Stimulated activated CD4-positive, alpha-beta T cell treated with anti-CD3 and anti-CD28 coated beads, Interleukin-1b, Interleukin-23, amount 100 ng/mL, for 24 hours (primary cell): ENCODE measurements at places on chromosomes 5 and 9.

- DNase-seq, result no peak
Observed at GRCh38 chr5:58018016-58018415, 441.9 kb downstream of the PLK2 start.

DNA sequence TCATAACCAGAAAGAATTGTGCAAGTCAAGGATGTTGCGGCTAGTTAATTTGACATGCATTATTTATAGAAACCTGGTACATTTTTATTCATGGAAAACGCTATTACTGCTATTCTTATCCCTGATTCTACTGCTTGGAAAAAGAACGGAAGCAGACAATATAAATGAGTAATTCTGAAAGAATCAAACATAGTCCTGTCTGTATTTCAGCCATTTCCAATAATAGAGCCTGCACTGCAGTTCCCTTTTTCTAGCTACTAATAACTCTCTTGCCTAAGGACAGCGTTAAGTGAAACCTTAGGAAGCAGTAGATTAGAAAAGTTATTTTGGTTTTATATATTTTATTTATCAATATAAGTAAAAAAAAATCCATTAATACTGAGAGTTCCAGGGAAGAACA, 414.9 kb downstream of the CYLC2 start:
- no peak for DNase-seq

- no peak for DNase-seq
Observed at GRCh38 chr5:67300326-67300725, 103.7 kb upstream of the CD180 start.

- no peak for DNase-seq
Observed at GRCh38 chr9:123735376-123735775, 194.6 kb downstream of the DENND1A start.

- DNase-seq, result no peak
Observed at GRCh38 chr9:6610073-6610472, 35.5 kb downstream of the GLDC start.

- DNase-seq, result no peak
Observed at GRCh38 chr5:4245076-4245475, 649.4 kb downstream of the IRX1 start.

DNA sequence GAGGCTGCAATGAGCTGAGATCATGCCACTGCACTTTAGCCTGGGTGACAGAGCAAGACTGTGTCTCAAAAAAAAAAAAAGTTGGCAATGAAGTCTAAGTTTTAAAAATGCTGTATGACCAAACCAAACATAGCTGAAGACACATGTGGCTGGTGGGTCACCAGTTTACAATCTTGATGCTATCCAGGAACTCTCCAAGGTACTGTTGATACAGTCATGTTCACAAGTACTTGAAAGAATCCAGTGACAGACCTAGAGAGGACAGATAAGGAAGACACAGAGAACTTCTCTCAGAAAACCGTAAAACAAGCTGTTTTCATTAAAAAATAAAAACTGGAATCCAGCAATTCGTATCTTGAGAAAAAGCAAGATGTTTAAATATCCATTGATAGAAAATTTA, 95.7 kb downstream of the ACTBL2 start:
- no peak for DNase-seq

DNA sequence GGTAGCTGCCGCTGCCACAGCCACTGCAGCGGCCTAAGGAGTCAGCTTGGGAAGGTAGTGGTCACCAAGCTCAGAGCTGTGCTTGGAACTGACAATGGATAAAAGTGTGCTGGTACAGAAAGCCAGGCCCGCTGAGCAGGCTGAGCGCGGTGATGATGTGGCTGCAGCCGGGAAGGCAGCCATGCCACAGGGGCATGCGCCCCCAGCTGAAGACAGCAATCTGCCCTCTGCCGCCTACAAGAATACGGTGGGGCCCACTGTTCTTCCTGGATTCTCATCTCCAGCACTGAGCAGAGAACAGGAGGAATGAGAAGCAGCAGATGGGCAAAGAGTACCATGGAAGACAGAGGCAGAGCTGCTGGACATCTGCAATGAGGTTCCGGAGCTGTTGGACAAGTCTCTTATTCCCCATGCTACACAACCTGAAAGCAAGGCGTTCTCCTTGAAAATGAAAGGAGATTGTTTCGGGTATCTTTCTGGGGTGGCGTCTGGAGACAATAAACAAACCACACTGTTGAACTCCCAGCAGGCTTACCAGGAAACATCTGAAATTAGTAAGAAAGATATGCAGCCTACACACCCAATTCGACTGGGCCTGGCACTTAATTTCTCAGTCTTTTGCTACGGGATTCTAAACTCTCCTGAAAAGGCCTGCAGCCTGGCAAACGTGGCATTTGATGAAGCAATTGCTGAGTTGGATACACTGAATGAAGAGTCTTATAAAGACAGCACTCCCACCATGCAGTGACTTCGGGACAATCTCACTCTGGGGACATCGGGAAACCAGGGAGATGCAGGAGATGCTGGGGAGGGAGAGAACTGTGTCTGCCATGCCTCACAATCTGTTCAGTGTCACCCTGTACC, 22.8 kb upstream of the ANKRD18A start:
- no peak for DNase-seq

GRCh38 chr5:163995206-163995605, 489.8 kb downstream of the MAT2B start:
- DNase-seq, result no peak

- no peak for DNase-seq
Observed at GRCh38 chr9:127664678-127665507, 41.9 kb upstream of the CFAP157 start.

- DNase-seq, result no peak
Observed at GRCh38 chr9:121648799-121649198, 2.6 kb upstream of the DAB2IP start.

DNA sequence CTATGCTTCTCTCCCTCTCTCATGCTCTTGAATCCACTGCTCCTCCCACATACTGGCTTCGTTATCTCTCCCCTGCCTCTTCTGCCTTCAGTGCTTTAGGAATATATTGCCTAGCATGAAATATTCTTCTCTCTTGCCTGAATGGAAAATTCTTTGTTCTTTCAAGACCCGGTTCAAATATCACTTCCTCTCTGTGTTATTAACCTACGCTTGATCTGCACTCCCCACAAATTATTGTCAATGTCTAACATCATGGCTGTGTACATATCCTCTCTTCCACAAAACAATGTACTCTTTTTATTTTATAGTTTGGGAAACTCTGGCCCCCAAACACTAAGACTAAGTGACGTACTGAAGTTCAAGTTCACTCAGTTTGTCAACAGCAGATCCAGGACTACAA, 211.0 kb downstream of the SEC61B start:
- no peak for DNase-seq

- no peak for DNase-seq
Observed at GRCh38 chr5:35921930-35922329, 16.5 kb downstream of the CAPSL start.

DNA sequence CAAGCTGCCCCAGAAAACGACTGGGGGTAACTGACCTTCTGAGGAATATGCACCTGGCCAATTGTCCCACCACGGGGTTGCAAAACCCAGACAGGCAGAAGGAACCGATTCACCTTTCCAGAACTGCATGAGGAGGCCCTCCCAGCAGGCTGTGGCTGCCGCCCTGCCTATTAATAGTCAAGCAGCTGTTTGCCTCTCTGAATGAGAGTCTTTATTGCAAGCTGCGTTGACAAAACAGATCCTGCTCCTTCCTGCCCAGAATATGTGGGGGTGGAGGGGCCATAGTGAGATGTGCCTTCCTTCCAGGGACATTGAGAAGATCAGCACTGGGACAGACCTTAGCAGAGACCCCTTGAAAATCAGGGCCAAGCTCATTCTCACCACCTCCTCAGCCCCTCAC, 18.3 kb upstream of the TCOF1 start:
- no peak for DNase-seq

GRCh38 chr9:84224246-84224645, 116.3 kb downstream of the SLC28A3 start:
- no peak for DNase-seq

DNA sequence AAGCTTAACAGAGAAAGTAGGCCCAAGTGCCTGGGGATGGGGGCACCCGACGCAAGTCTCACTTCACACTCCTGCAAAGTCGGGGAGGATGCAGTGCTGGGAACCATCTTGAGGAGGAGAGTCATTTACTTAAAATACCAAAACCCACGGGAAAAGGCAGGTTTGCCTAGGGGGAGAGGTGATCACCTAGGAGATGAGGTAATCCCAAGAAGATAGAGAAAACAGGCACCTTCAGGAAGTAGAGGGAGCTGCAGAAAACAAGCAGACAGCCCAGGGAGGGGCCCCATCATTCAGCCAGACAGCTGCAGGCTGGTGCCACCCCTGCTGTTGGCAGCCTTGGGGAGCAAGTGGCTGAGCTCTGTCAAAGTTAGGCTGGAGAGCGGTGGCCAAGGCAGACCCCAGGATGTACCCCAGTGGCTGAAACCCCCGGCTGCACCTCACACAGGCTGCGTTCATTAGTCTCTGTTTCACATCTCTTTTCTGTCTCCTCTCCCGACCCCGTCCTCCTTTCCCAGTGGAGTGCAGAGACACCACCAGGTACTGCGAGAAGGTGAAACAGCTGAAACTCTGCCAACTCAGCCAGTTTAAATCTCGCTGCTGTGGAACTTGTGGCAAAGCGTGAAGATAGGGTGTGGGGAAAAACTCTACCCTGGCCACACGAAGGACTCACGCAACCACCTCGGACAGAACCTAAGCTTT, 124.9 kb downstream of the SAXO1 start:
- no peak for DNase-seq

DNA sequence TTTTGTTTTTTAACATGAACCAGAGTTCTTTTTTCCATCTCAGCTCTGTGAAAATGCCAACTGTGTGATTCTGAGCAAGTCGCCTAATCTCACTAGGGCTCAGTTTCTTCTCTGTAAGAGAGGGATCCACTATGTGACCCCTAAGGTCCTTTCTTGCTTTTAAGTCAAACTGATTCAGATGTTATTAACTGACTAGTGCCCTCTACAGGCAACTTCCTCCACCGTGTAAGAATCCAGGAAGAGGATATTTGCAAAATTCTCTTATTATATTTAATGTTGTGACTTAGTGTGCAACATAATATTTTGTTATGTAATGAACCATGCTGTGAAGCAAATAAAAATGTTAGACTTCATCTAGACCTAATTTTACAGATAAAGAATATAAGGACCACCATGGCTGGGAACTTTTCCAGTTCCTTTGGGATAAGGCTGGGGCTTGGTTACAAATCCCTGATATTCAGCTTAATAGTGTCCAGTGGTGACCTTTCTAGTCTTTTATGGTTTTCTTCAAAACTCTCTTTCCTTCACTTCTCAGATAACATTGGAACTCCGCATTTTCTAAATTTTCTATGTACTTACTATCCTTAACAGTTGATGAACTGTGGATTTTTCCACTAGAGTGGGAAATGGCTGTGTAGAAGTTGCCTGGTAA, 244.7 kb downstream of the PIK3R1 start:
- DNase-seq, result no peak

DNA sequence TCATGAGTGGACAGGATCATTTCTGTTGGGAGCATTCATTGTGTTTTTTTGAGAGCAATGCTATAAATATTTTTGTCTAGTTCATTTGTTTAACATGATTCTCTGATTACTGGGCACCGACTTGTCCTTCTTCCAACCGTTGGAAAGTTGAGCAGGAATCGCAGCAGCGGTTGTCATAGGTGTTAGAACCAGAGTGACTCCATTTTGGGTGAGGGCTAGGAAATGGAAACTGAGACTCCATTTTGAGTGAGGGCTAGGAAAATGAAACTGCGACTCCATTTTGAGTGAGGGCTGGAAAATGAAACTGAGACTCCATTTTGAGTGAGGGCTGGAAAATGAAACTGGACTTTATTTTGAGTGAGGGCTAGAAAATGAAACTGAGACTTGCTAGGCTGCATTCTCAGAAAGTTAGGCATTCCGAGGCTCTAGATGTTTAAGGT, 100.6 kb downstream of the ICE1 start:
- no peak for DNase-seq

- DNase-seq, result no peak
Observed at GRCh38 chr9:130498298-130498917, 53.6 kb downstream of the ASS1 start.

DNA sequence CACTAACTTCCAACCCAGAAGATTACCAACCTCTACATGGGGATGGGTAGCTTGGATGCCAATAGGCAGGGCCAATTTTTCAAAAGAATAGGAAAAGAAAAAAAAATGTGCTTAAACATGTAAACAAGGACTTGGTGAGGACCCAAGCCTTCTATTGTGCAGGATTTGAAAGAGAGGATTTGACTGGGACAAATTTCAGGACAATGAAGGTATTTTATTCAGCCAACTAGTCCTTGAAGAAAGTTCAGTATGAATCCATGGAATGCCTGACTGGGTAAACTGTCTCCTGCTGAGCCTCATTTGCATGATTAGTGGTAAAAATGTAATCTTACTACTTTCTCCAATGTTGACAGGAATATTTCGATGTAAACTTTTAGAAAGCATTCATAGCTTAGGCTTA, 192.5 kb upstream of the RORB start:
- DNase-seq, result no peak

- no peak for DNase-seq
Observed at GRCh38 chr9:5582835-5583195, 46.1 kb upstream of the RIC1 start.

GRCh38 chr9:134458207-134459108, 132.2 kb downstream of the RXRA start:
- no peak for DNase-seq

GRCh38 chr5:118775790-118776499, 212.4 kb downstream of the DTWD2 start:
- no peak for DNase-seq

DNA sequence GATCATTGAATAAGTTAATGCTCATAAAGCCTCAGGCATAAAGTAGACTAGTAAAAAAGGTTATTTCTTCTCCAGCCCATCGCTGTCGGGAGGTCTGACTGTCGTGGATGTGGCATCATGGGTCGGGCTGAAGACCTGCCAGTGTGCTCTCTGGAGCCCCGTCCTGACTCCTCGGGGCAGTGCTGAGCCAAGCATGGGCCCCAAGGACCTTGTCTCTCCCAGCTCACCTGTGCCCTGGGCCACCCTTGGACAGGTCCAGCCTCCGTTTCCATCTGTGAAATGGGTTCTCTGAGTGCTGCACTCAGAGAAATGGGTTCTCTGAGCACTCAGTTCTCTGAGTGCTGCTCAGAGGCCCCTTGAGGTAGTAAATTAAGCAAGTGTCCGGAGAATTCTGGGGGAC, 269.0 kb downstream of the GADD45G start:
- DNase-seq, result no peak

GRCh38 chr5:130068101-130068500, 163.8 kb downstream of the CHSY3 start:
- DNase-seq, result no peak

DNA sequence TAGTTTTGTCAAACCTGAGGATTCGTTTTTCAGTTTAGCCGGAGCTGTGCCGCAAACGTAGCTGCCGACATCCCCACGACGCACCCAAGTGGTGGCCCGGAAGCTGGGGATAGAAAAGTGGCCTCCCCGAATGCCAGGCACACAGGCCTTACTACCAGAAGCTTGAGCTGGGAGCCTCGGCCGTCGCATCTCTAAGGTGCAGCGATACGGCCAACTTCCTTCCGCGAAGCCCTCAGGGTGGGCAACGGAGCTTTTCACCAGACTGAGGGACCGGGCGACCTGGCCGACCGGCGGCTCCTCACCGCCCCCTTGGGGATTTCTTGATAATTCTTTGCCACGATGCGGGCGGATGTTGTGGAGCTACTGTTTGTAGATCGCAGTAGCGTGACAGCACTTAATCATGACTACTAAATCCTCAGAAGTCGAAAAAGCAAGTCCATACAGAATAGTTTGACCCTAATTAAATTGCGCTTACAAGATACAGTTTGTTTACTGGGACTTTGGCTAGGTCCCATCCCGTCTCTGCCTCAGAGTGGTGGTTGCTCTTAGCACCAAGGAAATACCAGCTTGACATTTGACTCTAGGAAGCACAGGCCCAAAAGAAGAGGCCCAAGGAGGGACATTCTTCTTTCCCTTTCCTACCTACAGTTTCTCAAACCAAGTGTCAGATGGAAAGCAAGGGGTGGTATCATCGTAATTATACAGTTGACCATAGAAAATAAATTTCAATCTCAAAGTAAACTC, 613 bp upstream of the TMEM267 start:
- peak; percentile 79 for DNase-seq
